ENCODE measurements at places on chromosomes 2 and 18.

DNA sequence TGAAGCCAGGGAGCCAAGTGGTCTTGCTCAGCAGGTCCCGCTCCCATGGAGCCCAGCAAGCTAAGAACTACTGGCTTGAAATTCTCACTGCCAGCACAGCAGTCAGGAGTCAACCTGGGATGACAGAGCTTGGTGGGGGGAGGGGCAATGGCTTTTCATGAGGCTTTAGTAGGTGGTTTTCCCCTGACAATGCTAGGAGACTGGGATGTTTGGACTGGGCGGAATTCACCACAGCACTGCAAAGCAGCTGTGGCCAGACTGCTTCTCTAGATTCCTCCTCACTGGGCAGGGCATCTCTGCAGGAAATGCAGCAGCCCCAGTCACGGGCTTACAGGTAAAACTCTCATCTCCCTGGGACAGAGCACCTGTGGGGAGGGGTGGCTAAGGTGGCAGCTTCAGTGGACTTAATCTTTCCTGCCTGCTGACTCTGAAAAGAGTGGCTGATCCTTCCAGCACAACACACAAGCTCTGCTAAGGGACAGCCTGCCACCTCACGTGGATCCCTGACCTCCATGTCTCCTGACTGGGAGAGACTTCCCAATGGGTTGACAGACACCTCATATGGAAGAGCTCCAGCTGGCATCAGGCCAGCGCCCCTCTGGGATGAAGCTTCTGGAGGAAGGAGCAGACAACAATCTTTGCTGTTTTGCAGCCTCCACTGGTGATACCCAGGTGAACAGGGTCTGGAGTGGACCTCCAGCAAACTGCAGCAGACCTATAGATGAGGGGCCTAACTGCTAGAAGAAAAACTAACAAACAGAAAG, 349.7 kb upstream of the ST6GAL2 start:
- DNase-seq = no peak

DNA sequence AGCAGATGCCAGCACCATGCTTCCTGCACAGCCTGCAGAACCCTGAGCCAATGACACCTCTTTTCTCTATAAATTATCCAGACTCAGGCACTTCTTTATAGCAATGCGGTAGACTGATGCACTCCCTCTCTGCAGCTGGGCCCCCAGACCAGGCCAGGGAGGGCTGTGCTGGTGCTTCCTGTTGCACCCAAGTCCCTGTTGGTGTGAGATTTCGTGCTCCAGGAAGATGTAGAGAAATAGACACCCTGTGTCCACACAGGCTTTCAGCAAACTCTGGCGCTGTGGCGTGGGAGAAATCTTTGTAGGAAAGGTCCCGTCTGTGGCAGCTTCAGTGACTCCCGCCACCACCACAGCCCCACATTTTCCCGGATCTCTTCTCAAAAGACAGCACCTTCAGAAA, 572.2 kb downstream of the GALR1 start:
- no peak for DNase-seq

GRCh38 chr2:237980751-237981150, 13.9 kb downstream of the UBE2F start:
- no peak for DNase-seq

- DNase-seq = no peak
These were observed 77.7 kb downstream of the MAP3K20 start for GRCh38 chr2:173153301-173153885.

- no peak for DNase-seq
These were observed 68.4 kb upstream of the CTDP1 start for GRCh38 chr18:79611040-79611681.

DNA sequence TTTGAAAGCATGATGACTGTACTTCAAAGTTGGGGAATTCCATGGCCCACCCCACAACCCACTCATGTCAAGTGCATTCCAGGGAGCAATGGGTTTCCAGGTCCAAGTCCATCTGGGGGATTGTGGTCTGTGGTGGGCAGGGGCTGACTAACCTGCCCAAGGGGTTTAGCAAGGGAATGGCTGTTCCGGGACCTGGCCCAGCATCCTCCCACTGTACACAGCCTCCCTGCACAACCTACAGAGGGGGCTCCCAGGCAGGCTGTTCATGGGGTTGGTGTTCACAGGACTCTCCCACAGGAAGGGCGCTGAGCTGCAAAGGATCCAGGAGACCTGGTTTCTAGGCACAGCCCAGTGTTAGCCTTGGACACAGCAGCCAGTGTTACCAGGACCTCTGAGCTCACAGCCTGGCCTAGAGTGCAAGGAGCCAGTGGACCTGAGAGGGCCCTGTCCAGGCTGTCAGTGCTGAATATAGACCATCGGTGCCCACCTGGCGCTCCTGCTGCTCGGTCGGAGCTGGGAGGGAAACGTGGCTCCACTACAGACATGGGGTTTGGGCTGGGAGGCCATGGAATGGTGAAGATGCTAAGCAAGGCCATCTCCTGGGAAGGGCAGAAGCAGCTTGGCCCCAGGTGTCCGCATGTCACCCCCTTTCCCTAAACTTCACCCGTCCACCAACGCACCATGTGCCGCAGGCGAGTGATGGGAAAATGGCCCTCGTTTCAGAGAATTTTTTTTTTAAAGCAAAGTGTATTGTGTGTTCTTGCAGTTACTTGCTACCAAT, 317.2 kb downstream of the GBX2 start:
- DNase-seq = no peak

- no peak for DNase-seq
These were observed 316.8 kb downstream of the DCDC2C start for GRCh38 chr2:4020153-4020552.

GRCh38 chr2:142981069-142981378, 103.6 kb downstream of the KYNU start:
- no peak for DNase-seq

- DNase-seq = no peak
These were observed 136.8 kb upstream of the MAP3K20 start for GRCh38 chr2:172938713-172939375.

GRCh38 chr2:233912691-233913423, 4.3 kb upstream of the TRPM8 start:
- no peak for DNase-seq

DNA sequence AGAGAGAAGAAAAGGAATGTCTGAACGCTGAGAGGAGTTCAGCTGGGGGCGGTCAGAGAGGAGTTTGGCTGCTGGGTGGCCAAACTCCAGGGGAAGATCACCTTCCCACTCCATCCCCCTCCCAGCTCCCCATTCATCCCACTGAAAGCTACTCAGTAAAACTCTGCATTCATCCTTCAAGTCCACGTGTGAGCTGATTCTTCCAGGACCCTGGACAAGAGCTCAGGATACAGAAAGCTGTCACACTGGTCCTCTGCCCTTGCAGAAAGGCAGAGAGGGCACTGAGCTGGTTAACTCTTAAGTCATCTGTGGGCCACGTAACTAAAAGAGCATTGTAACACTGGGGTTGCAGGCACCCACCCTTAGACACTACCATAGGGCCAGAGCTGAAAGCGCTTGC, 132.1 kb upstream of the ARL4C start:
- DNase-seq = no peak

GRCh38 chr2:128642821-128643220, 324.2 kb upstream of the HS6ST1 start:
- no peak for DNase-seq

DNA sequence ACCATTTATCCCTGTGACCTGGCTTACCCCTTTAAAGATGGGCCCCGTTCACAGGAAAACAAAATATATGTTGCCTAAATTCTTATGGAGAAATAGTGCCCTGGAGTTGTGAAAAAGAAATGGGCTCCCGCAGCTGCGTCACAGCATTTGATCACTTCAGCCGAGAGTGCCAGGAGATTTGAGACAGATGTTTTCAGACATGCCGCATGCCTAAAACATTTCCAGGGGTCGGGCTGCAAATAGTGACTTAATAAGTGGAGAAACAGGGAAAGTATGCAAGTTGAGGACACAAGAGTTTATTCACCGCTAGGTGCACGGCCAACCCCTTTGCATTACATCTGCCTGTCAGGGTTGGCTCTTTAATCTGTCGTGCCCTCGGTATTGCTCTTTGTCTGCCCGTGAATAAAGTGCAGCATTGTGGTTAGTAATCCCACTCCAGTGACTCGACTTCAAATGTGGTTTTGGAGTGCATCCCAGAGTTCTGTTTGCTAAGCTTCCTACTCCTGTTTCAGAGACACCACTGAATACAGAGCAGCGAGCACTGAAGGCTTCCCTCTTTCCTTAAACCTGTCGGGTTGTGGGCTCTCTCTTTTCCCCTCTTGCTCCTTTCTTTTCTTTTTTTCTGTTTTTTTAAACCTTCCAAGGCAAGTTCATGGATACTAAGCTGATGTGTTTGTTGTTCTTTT, 187.5 kb downstream of the LTBP1 start:
- no peak for DNase-seq

DNA sequence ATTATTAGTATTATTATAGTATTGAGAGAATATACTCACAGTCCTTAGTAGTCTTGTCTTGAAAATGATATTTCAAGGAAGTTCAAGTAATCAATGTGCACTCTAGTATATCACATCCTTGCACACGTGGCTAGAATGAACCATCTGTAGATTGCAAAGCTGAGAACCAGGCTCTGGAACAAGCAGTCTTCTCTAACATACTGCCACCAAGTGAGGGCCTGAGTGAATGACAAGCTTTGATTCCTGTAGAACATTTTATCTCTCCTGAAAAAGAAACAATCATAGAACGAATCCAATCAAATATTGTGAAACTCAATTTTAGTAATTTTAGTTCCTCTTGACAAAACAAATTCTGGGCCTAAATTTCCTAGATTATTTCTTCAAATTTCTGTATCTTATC, 55.3 kb upstream of the SULT1C3 start:
- DNase-seq = no peak

DNA sequence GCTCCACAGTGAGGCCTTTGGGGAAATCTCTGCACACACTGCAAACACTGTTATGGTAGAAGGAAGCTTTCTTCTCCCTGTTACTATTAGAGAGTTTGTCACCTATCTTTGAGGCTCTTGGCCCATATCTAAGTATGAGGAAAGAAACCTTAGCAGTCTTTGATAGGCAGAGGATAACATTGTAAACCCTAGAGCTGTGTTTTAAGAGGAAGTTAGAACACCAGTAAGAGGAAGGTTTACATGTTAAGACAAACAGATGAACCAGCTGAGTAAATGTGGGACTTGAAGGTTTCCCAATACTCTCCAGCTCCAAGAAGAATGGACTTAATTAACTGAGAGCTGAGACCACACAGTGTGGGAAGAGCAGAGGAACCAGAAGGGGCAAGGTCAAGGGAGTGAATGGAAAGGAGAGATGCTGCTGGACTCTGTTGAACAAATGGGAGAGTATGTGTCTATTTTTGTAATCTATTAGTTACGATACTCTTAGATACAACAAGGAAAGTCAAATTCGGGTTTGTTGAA, 257.0 kb downstream of the DPP10 start:
- no peak for DNase-seq
